ENCODE measurements at places on chromosomes 16 and 17. TPM values are rescaled to one million over a fixed set of nuclear protein-coding genes. Genes with fewer than 3 reads are reported as not detected.

C16orf74 gene
- total RNA-seq: 51.1 TPM

HBZ gene
- total RNA-seq: not detected

CLEC10A gene
- not detected for total RNA-seq

HSPB9 gene
- total RNA-seq: not detected

LLGL2 gene
- total RNA-seq: 36.4 TPM

MYH13 gene
- total RNA-seq: not detected

CEP112 gene
- 2.1 TPM for total RNA-seq

SLC13A2 gene
- not detected for total RNA-seq

TIMP2 gene
- total RNA-seq: 14.2 TPM

KRTAP3-1 gene
- total RNA-seq: not detected

CD300H gene
- total RNA-seq: not detected

PPL gene
- 199 TPM for total RNA-seq

SMIM5 gene
- total RNA-seq: 0.34 TPM

TUBB3 gene
- 13.7 TPM for total RNA-seq

CDRT4 gene
- 0.34 TPM for total RNA-seq

KRT20 gene
- not detected for total RNA-seq

CD79B gene
- not detected for total RNA-seq

ZNHIT3 gene
- total RNA-seq: 21.8 TPM

CMTM4 gene
- 86.5 TPM for total RNA-seq

SLC47A1 gene
- 0.34 TPM for total RNA-seq

UQCRC2 gene
- total RNA-seq: 227 TPM

CMTM2 gene
- not detected for total RNA-seq

TPSD1 gene
- not detected for total RNA-seq

CCL4 gene
- not detected for total RNA-seq
